ENCODE measurements at places on chromosomes 2 and 18.

- no peak for DNase-seq
These were observed 41.8 kb downstream of the TTC32 start for GRCh38 chr2:19860022-19860421.

DNA sequence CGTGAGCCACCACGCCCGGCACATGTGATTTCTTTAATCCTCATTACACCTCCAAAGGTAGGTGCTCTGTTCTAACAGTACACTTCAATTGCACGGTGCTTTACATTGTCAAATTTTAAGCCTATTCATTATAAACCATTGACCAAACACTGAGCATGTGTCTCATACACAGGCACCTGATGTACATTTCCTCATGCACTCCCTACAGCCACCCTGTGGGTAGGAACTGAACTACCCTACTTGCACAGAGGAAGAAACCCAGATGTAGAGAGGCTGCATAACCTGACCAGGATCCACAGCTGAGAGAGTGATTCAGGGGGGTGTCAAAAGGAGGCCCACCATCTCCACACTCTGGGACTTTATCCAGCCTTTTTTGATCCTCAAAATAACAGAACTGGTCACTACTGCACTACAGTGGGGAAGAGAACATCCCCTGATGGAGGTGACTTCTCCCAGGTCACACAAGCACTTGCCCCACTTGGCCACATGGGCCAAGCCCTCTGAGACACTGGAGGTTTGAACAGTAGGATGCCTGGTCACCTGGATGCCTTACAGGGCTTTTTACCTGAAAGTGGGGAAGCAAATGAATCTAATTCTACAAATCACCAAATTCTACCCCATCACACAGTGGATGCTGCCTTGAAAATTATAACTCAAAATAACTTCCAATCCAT lies 6.9 kb upstream of the DPYSL5 start:
- DNase-seq: no peak

GRCh38 chr2:43407935-43408334 lies 181.5 kb upstream of the ZFP36L2 start:
- DNase-seq: no peak

DNA sequence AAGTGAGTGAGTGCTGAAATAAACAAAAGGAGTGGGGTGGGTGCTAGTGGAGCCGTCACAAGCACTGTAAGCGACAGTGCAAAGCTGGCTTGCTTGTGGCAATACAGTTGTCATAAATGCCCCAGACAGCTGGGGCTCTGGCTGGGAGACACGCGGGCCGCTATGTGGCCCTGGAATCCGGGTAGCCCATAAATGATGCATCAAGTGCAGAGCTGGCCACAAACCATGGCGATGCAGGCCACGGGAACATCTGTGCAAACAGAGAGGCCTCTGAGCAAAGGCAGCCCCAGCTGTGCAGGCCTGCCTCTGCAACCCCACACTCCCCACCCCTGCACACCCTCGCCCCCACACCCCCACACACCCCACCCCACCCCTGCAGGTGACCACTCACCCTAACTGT lies 349.2 kb upstream of the ID2 start:
- DNase-seq: no peak

DNA sequence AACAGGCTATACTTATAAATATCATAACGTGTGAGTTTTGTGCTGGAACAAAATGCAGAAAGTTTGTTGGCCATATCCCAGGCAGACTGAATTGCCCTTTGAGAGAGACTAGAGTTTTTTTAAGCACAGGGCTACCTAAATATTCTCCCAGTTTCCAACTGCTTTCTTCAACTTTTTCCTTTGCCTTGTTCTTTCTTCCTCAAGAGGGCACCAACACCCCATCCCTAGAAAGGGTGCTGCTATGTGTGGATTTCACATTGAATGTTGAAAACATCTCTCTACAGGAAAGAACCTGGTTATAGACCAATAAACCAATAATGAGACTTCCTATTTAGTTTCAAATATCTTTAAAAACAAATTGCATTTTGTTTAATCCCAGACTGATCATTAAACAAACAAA lies 87.9 kb downstream of the ICOS start:
- DNase-seq: peak; percentile 46

DNA sequence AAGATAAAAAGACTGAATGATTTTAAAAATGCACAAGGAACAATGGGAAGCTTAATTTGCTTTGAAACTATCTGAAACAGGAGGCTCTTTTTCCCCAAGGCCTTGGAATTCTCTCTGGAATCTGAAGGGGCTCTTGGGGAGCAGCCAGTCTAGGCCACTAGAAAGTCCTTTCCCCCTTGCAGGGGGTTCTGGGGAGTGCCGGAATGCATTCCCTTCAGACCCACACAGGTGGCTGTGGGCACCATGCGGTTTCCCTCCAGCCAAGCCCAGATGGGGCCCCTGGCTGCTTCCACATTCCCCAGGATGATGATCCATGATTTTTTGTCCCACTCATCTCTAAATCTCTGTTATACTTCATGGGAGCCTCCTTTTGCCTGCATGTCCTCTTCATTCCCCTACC lies 10.7 kb downstream of the GPR45 start:
- DNase-seq: peak; percentile 29

- DNase-seq: peak; percentile 57
These were observed 345.1 kb downstream of the DYSF start for GRCh38 chr2:71798266-71799012.

- DNase-seq: no peak
These were observed 32.9 kb upstream of the CSRNP3 start for GRCh38 chr2:165436559-165436958.

DNA sequence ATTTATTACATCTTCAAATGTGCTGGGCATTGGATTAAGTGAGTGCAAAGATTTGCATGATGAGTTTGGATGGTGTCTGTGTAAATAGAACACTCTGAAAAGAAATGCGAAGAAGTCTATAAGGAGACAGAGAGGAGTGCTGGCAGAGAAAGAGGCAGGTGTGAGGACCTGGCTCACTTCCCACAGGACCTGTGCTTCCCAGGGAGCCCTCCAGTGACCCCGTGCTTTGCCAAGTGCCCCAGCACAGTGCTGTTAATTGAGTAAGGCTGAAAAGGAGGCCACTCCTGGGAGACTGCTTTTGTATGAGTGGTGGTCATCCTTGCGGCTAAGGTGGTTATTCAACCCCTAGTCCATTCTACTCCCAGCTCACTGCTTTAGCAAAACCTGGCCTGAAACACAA lies 230.8 kb downstream of the OSR1 start:
- no peak for DNase-seq

DNA sequence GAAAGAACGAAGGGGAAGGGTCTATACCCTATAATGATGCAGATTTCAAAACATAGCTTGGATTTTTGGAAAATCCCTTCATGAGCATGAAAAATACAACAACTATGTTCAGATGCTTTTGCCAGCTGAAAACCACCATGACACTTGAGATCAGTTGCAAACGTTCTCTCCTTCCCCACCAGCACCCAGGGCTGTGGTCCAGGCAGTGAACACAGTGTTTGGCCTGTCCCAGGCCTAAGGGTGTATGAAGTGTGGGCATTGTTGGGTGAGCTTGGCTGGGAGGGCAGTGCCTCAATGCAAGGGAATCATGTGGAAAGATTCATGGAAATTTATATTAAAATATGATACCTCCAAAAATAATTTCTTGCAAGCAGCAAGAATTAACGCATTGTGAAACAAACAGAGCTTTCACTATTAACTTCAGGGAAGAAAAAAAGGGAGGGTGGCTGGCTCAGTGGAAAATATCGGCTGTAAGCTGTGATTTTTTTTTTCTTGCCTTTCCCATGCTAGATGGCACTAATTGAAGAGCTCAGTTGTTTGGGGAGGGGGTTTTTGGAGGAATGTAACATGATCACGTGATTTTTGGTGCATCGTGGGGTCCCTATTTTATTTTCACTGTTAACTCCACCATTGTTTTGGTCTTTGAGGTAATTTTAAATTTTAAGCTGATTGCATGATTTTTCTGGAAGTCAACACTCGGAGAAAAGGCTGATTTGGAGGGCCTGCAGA lies 52.0 kb downstream of the CDC42EP3 start:
- no peak for DNase-seq

DNA sequence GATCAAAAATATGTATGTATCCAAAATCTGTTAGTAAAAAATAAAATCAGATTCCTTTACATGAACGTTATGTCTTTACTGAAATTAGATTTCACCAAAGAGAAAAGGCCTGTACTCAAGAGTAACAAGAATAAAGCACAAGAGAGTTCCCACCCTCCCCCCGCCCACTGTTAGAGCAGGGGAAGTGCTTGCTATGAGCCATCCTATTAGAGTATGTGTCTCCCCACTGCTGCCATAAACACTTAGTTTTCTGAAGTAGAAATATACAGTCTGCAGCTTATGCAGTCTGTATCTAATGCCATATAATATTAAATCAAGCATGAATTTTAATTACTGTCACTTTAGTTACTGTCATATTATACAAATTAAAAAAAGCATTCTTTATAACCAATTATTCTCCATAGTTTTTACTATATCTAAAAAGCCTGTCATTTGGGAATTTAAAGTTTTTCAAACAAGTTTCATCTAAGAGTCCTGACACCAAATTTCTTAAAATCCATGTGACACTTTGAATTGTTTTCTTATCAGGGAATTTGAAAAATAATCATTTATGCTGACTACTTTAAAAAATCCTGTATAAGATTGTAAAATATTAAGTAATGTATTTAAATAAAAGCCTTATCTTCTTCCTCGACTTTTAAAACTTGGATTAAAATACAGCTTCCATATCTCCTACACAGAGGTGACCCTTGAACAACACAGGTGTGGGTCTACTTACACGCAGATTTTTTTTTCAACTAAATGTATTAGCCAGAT lies 51.8 kb upstream of the GPR75 start:
- DNase-seq: no peak

DNA sequence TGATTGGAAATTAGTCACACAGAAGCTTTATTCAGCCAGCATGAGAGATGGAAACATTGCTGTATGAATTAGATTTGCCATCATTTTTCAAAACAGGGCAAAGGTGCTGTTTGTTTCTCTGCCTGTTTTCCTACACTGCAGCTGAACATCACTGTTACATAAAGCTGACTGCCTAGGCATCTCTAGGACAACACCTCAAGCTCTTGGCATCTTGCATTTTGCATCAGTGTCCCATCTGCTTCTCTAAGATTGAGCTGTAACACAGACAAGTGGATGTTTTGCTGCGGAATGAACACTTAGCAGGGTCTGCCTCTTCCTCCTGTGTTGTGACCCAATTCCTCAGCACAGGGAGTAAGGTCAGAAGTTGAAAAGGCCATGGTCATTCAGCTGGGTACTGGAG lies 4.9 kb downstream of the CCT7 start:
- no peak for DNase-seq

DNA sequence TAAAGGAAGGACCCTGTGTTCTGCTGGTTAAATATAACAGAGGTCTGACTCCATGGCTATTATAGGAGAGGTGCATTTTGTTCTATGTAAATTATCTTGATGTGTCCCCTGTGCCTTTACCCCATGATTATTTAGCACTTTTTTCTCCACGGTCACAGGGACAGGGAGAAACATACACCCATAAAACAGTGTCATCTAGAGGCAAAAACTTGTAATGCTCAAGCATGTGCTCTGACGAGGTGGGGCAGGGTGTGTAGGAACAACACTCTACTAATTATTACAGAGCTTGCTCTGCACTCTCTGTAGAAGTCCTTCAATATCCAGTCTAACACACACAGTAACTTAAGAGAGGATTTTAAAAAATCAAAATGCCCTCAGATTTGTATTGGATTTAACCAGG lies 187.9 kb downstream of the NEDD4L start:
- DNase-seq: no peak

GRCh38 chr2:128172191-128172590 lies 81.2 kb downstream of the UGGT1 start:
- DNase-seq: peak; percentile 14

DNA sequence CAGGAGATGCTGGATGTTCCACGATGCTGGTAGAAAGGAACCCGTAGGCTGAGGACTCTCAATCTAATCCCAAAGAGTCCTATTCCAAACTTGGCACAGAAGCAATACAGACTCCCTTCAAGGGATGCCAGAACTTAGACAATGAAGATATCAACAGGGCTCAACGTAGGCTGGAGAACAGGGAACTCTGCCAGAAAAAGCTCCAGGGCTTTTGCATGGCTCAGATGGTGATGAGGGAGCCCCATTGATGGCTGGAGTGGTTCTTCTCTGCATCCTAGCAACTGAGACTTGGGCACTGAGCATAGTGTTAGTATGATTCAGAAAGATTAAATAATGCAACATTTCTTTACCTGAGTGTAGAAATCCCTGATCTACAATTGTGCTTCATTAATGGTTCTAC lies 117.2 kb upstream of the NCK2 start:
- DNase-seq: no peak

DNA sequence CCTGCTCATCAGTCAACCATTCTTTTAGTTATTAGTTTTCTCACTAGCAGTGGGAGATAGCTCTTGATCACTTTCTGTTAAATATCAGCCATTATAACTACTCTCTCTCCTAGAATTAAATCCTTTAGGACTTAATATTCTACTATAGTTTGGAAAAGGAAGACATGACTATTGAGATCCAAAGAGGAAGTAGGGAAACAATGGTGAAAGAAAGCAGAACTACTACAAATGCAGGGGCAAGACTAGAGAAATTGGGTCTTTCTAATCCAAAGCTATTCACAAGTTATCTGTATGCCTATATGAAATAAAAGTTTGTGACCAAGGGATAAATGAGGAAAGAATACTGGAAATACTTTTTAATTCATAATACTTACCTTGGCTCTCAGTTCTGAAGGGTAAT lies 65.1 kb downstream of the SRBD1 start:
- no peak for DNase-seq

DNA sequence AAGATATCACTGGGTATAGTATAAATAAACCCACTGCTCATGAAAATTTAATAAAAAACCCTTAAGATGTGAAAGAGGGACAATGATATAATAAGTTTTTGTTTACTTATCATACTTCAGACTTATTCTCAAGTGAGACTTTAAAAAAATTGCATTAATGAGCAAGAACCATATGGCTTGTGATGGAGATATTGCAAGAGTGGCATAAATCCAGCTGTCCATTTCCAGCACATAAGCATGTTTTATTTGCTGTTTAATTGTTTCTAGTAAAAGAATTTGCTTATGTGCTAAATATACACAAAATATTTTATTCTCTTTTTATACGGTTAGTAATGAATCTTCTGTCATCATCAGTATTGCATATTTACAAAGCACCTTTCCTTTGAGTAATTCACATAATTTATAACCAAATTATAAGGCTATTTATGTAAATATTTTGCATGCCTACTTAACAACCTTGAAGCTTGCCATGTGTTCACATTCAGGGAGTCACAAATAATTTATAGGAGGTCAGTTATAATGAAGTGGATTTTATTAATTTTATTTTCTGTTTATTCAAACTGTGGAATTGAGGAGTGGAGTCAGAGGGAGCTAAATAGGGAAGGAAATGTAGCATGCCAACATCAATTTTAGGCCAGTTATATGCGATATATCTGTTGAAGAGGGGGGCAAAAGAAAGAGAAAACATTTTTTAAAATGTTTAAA lies 318.5 kb upstream of the CWC22 start:
- no peak for DNase-seq

DNA sequence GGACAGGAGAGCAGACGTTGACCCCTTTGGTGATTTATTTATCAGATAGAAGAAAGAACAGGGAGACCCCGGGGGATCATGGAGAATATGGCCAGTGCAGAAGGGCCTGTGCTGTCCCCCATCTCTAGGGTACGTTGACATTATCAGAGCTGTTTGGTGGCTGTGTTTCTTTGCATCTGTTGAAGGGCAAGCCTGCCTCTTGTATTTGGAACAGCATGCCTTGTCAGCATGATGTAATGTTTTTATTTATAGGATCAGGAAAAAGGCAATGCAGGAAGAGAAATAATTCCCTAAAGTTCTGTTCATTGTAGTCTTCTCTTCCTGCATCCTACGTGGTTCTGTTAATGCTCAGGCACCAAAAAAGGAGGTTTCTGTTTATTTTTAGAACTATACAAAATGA lies 49.8 kb upstream of the CABYR start:
- DNase-seq: no peak
